ENCODE measurements at places on chromosomes 7 and 10. TPM values are rescaled to one million over a fixed set of nuclear protein-coding genes. Genes with fewer than 3 reads are reported as not detected.

The AGBL3 gene
- 1.3 TPM for total RNA-seq

The CALML3 gene
- total RNA-seq = 0.12 TPM

The BLOC1S2 gene
- 33.2 TPM for total RNA-seq

The GPR15LG gene
- not detected for total RNA-seq

The MSMB gene
- total RNA-seq = not detected

The ADIRF gene
- total RNA-seq = 24.4 TPM

The NRCAM gene
- total RNA-seq = 3.4 TPM

The SHH gene
- not detected for total RNA-seq

The STEAP2 gene
- 50.0 TPM for total RNA-seq

The EPO gene
- not detected for total RNA-seq

The RAMP3 gene
- total RNA-seq = 0.24 TPM

The INSYN2A gene
- total RNA-seq = 0.16 TPM

The MYPN gene
- total RNA-seq = 1.1 TPM

The ODAD2 gene
- total RNA-seq = 0.49 TPM

The STEAP4 gene
- 1.8 TPM for total RNA-seq

Data from hair follicle dermal papilla cell (primary cell).